CD4-positive, alpha-beta T cell treated with Interferon gamma for 1 hour (primary cell): ENCODE measurements at places on chromosomes 1 and 21.
A peak's percentile ranks its signal among the peaks of the same experiment; 100 is the strongest.

DNA sequence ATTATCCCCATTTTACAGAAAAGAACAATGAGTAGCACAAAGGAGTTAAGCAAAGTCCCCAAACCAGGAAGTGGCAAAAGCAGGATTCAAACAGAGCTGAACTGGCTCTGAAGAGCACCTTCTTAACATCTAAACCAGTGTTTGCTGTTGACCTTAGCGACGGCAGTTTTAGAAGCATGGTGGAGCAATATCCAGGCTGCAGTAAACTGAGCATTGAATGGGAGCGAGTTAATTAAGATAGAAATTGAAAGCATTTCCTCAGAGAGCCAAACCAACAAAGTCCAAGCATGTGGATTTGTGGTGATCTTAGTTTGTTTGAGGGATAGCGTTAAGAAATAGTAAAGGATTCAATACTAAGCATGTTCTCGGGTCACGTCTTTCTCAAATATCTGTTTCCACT lies 13.4 kb upstream of the ZNF281 start:
- no peak for DNase-seq

- DNase-seq: no peak
These were observed 148.9 kb downstream of the EIF4G3 start for GRCh38 chr1:21027805-21028204.

DNA sequence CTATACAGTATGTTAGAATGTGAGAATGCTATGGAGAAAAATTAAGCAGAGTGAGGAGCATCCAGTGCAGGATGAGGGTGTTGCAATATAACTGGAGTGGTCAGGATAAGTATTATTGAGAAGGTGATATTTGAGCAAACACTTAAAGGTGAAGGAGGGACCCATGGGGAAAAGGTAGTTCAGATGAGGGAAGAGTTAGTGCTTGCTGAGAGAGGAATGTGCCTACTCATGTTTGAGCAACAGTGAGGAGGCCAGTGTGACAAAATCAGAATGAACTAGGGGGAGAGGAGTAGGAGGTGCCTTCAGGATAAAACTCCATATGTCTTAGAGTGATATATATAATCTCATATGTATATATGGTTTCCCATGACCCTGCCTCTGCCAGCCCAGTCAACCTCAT lies 6.2 kb upstream of the TRIM45 start:
- DNase-seq: no peak

- no peak for DNase-seq
These were observed 18.4 kb upstream of the ELK4 start for GRCh38 chr1:205650241-205650640.

GRCh38 chr1:168007691-168008090 lies 70.8 kb upstream of the MPC2 start:
- DNase-seq: no peak

DNA sequence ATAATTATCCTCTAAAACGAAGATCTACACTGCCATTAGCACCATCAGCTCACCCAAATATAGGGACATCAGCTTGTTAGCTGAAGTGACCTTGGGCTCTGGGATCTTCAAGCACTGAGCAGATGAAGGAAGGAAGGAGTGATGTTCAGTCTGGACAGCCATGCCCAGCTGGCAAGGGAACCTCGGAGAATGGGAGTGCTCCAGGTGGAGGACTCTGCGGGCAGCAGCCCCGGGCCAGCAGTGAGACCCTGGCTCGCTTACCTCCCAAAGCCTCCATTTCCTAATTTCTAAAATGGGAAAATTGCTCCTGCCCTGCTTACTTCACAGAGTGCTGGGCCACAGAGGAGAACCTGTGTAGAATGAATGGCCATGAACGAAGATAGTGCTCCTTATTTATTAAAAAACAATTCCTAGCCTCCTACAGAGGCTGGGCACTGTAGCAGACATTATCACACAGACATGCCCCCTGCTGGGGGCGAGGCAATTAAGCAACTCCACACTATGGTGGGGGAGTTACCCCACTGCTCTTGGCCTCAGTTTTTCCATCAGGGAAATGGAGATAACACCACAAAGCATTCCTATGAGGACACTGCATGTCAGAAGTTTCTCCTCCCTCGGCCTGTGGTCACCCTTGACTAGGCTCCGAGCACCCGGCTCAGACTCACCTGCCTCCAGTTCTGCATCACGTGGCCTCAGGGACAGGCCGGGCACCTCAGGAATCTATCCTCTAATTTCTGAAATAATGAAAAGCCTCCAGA lies 117.6 kb downstream of the KCNN3 start:
- DNase-seq: no peak

DNA sequence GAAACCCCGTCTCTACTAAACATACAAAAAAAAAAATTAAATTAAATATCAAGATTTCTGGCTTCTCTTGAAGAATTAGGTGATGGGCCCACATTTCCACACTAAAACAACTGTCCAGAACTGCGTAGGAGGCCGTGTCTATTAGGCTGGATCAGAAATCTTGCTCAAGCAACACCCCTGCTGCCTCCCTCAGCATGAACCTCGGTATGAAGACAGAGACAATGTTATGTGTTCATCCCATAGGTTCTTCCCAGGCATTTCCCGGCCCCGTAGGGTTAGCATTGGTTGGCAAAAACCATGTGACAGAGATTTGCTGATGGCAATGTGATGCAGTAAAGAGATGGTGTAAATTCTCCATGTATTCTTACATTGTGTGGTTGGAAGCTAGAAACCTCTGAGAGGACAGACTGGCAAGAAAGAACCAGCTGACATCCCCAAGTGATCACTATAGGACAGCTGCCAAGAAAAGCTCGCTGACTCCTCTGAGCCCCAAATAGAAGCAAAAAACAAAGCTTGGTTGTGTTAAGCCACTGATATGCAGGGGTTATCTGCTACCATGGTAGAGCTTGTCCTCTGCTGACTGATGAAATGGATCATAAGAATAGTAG lies 34.5 kb downstream of the EBNA1BP2 start:
- DNase-seq: no peak

DNA sequence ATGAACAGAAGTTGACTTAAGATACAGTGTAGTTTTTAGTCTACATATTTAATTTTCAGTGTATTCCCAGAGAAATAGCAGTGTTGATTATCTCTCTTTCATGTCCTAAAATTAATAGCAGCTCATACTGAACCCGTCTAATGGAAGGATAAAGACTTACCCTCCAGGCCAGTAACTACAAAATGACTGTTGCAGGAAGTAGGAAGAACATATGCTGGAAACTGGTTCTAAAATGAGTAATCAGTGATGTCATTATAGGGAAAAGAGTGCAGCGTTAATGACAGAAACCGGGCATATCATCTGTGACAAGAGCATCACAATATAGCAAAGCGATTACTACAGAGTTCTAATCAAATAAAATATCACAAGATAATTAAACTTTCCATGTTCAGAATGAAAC lies 385.5 kb downstream of the SMYD3 start:
- no peak for DNase-seq

DNA sequence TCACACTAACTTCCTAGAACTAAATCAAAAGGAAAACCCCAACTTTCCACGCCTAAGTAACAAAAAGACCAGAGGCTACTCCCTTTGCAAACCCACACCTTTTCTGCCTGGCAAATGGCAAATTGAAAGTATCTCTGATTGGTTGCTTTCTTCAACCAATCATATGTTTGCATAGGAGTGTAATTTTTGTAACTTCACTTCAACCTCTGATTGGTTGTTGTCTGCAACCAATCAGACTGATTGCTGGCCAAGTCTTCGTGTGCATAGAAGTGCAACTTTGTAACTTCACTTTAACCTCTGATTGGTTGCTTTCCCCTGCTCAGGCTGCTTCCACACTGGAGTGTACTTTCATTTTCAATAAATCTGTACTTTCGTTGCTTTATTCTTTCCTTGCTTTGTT lies 36.9 kb upstream of the PADI2 start:
- no peak for DNase-seq

DNA sequence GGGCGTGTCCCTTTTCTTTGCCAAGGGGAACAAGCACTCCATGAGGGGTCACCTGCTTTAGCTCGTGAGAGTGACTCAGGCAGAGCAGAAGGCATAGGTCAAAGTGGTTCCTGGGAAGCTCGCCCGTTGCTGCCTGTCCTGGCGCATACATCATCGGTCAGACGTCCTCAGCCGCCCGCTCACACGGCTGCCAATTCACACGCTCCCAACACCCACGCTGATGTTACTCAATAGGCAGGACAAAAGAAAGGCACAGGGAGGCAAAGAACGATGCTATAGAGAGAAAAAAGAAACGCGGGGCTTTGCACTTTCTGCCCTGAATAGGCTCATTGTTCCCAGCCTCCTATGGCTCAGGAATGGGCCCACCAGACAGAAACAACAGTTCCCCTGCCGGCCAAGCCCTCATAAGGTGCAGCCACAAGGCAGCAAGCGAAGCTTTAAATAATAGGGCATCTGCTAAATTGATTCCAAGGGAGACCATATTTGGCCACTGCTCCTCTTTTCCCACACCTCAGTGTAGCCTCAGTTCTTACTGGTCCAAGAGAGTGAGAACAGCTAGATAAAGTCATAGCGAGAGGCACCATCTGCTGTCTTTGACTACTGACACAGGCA lies 38.7 kb downstream of the VTCN1 start:
- DNase-seq: no peak

- DNase-seq: peak; percentile 94
These were observed 36.7 kb upstream of the THEM4 start for GRCh38 chr1:151945725-151946722.

- no peak for DNase-seq
These were observed 405.4 kb downstream of the PTPRC start for GRCh38 chr1:199044191-199044590.

DNA sequence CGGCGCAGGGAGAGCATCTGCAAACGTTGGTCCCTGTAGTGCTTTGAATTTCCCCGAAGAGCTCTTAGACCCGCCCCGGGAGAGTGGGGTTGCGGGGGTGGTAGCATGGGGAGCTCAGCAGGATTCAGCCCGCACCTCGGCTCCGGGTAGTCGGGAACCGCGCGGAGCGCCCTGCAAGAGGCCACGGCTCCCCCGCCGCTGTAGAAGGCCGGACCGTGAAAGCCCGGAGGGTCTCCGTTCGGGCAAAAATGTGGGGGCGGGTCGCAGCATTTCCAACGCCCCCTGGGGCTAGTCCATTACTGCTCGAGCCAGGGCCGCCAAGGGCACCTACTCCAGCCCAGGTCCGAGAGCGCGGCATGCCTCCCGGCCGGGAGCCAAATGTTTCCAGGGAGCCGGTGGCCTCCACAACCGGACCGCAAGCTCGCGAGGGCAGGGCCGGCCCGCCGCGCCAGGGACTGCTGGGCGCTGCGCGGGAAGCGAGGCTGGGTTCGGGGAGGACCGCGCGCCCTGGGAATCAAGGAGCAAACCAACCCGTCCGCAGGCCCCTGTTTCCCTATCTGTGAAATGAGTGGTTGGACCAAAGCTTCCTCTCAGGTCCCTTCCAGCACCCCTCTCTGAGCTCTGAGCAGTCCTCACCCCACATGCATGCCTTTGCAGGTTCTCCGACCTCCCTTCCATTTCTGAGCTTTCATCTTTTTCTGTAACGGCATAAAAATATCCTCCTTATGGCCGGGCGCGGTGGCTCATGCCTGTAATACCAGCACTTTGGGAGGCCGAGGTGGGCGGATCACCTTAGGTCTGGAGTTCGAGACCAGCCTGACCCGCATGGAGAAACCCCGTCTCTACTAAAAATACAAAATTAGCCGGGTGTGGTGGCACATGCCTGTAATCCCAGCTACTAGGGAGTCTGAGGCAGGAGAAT lies 775 bp upstream of the TMEM63A start:
- peak; percentile 17 for DNase-seq

- no peak for DNase-seq
These were observed 381.0 kb downstream of the TTLL7 start for GRCh38 chr1:83617883-83618282.

- peak; percentile 7 for DNase-seq
These were observed 10.0 kb upstream of the C1orf115 start for GRCh38 chr1:220680085-220680687.

- peak; percentile 26 for DNase-seq
These were observed 114.5 kb downstream of the HIVEP3 start for GRCh38 chr1:41804176-41804575.

- DNase-seq: no peak
These were observed 325.8 kb downstream of the KIF26B start for GRCh38 chr1:245480393-245481120.

GRCh38 chr1:155277902-155278688 lies 832 bp downstream of the HCN3 start:
- peak; percentile 70 for DNase-seq

GRCh38 chr1:226293553-226293920 lies 15.4 kb downstream of the LIN9 start:
- DNase-seq: no peak

- no peak for DNase-seq
These were observed 200.8 kb upstream of the VAMP3 start for GRCh38 chr1:7570311-7570710.

DNA sequence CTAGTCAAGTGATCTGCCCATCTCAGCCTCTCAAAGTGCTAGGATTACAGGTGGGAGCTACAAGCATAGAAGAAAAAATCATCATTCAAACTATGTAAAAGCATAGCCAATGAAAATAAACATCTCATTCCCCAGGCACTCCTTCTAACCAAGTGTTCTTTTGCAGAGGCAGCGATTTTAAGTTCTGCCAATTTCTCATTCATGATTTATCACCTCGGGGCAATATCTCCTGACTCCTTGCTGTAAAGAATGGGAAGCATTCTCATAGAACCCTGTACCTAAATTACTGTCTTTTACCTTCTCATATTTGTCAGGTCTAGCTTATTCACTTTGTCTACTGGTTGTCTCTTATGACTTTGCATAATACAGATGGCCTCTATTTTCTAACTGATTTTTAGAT lies 32.5 kb upstream of the IVNS1ABP start:
- DNase-seq: no peak
